Kidney (tissue), 22 donors: ENCODE measurements at places on chromosomes 2 and 18. TPM values are rescaled to one million over a fixed set of nuclear protein-coding genes. Genes with fewer than 3 reads are reported as not detected.

DNA sequence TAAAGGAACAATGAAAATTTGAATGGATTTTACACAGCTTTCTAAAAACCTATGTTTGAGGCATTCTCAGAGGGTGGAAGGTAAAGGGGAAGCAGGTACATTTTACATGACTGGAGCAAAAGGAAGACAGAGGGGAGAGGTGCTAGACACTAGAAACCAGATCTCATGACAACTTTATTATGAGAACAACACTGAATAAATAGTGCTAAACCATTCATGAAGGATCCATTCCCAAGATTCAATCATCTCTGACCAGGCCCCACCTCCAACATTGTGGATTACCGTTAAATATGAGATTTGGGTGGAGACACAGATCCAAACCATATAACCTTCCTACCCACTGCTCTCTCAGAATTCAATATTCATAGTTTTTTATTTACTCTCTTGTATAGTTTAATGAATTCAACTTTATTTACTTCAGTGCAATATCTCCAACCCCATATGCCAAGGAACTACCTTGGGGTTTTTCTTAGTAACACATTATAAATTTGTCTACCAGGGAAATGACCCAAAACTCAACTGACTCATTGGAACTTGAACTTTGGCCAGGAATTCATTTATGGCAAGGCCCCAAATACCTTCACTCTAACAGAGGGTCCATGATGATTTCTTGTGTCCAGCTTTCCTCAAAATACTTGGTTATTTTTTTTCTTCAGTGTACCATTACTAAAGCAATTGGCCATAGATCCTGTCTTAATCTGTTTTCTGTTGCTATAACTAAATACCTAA lies 317.8 kb downstream of the GULP1 start:
- H3K27me3 ChIP-seq = no peaks in the 10 kb centered on the region
- DNase-seq = no peak
- no peaks in the 10 kb centered on the region for H3K36me3 ChIP-seq
- H3K27ac ChIP-seq = no peak overlapping the region
- H3K4me1 ChIP-seq = no peaks in the 10 kb centered on the region

- H3K4me3 ChIP-seq = no peak overlapping the region
- no peaks in the 10 kb centered on the region for H3K4me1 ChIP-seq
- no peak for DNase-seq
- H3K36me3 ChIP-seq = no peaks in the 10 kb centered on the region
These were observed 1652.4 kb upstream of the TMEFF2 start for GRCh38 chr2:193847130-193847529.

DNA sequence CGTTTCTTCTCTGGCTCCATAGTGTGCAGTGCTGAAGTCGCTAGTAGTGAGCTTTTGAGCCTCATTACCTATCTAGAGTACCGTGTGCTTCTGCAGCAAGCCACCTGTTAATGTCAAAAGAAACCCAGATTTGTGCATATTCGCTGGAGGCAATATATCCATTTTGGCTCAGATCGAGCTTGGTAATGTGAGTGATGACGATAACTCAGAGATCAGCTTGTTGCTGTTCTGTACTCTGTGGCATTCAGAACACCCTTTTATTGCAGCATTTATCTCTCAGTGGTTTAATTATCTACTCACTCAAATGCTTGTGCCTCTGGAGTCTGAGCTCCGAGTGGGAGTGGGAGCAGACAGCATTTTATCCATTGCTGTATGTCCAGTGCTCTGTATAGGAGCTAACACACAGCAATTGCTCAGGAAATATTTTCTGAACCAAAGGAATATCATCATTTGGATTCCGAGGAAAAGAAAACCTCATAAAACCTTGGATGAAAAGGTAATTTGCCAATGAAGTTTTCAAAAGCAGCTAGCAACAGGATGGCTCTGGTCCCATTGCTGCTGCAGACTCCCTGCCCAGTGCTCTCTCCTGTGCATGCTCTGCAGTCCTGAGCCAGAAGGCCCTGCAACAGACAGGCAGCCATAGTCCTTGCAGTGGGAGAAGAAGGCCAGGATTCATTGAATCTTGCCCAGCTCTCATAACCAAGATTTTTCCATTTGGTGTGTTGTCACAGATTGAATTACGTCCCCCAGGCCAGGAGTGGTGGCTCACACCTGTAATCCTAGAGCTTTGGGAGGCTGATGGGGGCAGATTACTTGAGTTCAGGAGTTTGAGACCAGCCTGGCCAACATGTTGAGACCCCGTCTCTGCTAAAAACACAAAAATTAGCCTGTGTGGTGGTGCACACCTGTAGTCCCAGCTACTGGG lies 183.8 kb downstream of the MYCN start:
- no peak overlapping the region for H3K27ac ChIP-seq
- H3K4me1 ChIP-seq = no peaks in the 10 kb centered on the region
- H3K36me3 ChIP-seq = no peaks in the 10 kb centered on the region
- H3K27me3 ChIP-seq = no peaks in the 10 kb centered on the region
- no peak for DNase-seq

- peak overlapping the region; percentile 95 for H3K4me3 ChIP-seq
- H3K4me1 ChIP-seq = peaks cover 7% of the 10 kb centered on the region
- H3K27me3 ChIP-seq = no peaks in the 10 kb centered on the region
- H3K36me3 ChIP-seq = no peaks in the 10 kb centered on the region
- no peak for DNase-seq
- H3K27ac ChIP-seq = no peak overlapping the region
These were observed 993 bp downstream of the COX7A2L start for GRCh38 chr2:42359965-42360483.

- no peak overlapping the region for H3K4me3 ChIP-seq
- no peaks in the 10 kb centered on the region for H3K4me1 ChIP-seq
These were observed 310.3 kb upstream of the GYPC start for GRCh38 chr2:126345691-126346090.

- peaks cover 3% of the 10 kb centered on the region for H3K4me1 ChIP-seq
- H3K27me3 ChIP-seq = no peaks in the 10 kb centered on the region
- no peak overlapping the region for H3K4me3 ChIP-seq
- H3K27ac ChIP-seq = no peak overlapping the region
- H3K36me3 ChIP-seq = no peaks in the 10 kb centered on the region
These were observed 262.7 kb upstream of the SPOPL start for GRCh38 chr2:138238908-138239307.

DNA sequence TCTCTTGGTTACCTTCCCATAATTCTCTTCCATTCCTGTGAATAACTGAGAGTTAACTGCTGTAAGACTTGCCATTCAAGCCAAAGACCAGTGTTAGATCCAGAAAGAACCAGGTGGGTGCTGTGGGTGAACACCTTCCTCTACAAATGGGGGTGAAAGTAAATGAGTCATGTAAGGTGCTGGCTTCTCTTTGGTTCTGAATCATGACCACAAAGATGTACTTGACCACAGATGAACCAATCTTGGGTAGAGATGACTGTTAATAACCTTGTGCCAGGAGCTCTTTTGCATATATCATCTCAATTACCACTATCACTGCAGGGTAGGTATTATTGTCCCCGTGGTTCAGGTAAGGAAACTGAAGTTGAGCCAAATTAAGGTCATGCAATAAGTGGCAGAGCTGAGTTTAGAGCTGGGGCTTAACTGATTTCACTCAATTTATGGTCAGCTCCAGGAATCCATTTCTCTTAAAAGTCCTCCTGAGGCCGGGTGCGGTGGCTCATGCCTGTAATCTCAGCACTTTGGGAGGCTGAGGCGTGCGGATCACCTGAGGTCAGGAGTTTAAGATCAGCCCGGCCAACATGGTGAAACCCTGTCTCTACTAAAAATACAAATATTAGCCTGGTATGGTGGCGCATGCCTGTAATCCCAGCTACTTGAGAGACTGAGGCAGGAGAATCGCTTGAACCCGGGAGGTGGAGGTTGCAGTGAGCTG lies 244.9 kb upstream of the CXCR4 start:
- no peak overlapping the region for H3K27ac ChIP-seq
- no peaks in the 10 kb centered on the region for H3K4me1 ChIP-seq
- H3K4me3 ChIP-seq = no peak overlapping the region
- DNase-seq = no peak
- H3K27me3 ChIP-seq = no peaks in the 10 kb centered on the region
- no peaks in the 10 kb centered on the region for H3K36me3 ChIP-seq

GRCh38 chr2:241550616-241551580 lies 7.6 kb upstream of the BOK start:
- H3K27me3 ChIP-seq = no peaks in the 10 kb centered on the region
- no peaks in the 10 kb centered on the region for H3K4me1 ChIP-seq
- H3K27ac ChIP-seq = no peak overlapping the region
- no peak overlapping the region for H3K4me3 ChIP-seq
- no peaks in the 10 kb centered on the region for H3K36me3 ChIP-seq

DNA sequence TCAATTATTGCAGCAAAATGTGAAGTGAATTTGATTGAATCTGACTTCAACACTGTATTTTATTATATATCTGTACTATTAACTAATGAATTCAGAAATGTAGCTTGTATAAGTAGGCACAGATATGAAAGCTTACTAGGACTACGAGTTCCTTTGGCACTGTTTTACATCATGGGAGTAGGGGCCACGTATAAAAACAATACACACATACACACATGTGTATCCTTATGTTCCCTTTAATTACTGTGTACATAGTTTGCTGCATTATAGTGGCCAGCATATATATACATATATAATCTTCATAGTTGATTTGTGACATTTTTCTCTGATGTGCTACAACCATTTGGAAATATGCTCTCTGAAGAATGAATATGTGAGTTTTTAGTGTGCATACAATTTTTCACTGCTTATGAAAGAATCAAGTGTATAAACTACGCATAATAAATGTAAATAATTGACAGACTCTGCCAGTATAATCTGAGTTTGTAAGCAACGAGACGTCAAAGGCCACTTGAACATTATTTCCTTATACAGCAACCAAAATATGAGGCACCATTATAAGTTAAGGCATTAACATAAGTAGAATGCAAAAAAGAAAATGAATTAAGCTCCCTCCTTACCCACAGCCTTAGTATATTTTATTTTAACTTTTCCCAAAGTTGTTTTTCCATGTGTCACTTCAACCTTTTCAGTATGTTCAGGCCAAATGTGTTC lies 98.1 kb upstream of the GALNT5 start:
- H3K36me3 ChIP-seq = no peaks in the 10 kb centered on the region
- H3K27ac ChIP-seq = no peak overlapping the region
- H3K4me1 ChIP-seq = no peaks in the 10 kb centered on the region
- H3K4me3 ChIP-seq = no peak overlapping the region

DNA sequence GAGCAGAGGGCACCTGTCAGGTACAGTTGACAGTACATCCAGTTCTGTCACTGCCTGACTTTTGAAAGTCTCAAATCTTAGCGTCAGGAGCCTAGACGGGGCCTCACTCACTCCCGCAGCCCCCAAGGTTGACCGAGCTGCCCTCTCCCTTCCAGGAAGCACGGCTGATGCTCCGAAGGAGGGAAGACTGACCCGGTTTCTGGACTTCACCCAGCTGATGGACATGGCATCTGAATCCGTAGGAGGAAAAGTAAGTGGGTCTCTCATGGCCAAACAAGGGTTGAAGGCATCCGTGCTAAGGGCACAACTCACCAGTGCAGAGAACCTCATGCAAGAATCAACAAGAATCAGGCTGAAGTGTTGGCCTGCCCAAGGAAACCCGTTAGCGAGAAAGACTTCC lies 12.9 kb downstream of the ALLC start:
- no peaks in the 10 kb centered on the region for H3K36me3 ChIP-seq
- DNase-seq = no peak
- no peaks in the 10 kb centered on the region for H3K4me1 ChIP-seq
- no peak overlapping the region for H3K4me3 ChIP-seq
- H3K27ac ChIP-seq = no peak overlapping the region

DNA sequence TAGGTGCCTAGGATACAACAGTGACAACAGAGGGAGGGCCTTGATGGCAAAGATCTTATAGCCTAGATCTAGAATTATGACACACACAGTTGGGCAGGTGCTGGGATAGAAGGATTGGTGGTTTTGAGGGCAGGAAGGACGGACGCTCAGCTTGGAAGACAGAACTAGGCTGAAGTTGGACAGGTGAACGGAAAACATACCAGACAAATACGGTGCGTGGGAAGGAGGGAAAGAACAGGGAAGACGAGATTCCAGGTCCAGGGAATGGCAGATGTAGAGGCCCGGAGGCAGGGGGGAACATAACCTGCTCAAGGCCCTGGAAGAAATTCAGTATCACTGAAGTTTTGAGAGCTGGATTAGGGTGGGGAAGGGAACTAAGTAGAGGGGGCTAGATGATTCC lies 40.8 kb downstream of the CRACDL start:
- H3K27me3 ChIP-seq = no peaks in the 10 kb centered on the region
- H3K4me3 ChIP-seq = no peak overlapping the region
- H3K36me3 ChIP-seq = no peaks in the 10 kb centered on the region
- H3K27ac ChIP-seq = no peak overlapping the region
- no peak for DNase-seq

GRCh38 chr2:158692372-158693103 lies 102.6 kb upstream of the DAPL1 start:
- no peak overlapping the region for H3K27ac ChIP-seq
- no peak overlapping the region for H3K4me3 ChIP-seq
- DNase-seq = no peak
- H3K4me1 ChIP-seq = no peaks in the 10 kb centered on the region
- H3K36me3 ChIP-seq = no peaks in the 10 kb centered on the region

DNA sequence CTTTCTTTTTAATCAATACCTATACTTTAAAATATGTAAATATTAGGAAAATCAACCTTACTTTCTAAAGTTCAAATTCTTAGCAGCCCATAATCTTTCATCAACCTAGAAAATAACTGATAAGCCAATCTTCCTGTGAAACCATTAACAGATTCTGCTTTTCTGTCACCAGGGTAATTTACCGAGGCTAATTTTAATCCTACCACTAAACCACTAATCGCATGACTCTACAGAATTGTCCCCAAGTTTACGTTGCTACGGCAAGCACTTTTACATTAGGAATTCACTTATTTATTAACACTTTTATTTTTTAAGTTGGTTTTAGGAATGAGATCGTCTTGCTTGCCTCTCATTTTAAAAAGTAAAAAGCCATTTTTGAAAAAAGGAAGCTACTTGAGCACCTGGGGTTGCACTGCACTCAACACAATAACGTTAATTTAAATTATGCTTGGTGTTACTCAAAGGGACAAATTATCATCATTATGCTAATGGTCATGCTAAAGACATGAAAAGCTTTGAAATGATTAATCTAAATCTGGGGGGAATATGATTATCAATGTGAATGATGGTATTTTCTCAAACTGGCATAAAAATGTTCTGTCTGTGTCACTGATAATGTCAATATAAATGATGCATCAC lies 10.2 kb downstream of the ZNF516 start:
- H3K27ac ChIP-seq = no peak overlapping the region
- H3K4me1 ChIP-seq = peaks cover 3% of the 10 kb centered on the region
- H3K4me3 ChIP-seq = no peak overlapping the region
- H3K36me3 ChIP-seq = no peaks in the 10 kb centered on the region
- H3K27me3 ChIP-seq = no peaks in the 10 kb centered on the region
- no peak for DNase-seq

The MAP2 gene
- 3.6 TPM for polyA plus RNA-seq

The ACAA2 gene
- polyA plus RNA-seq = 566 TPM

The CCDC178 gene
- polyA plus RNA-seq = 4.6 TPM

The GRHL1 gene
- 2.3 TPM for polyA plus RNA-seq

The NTSR2 gene
- not detected for polyA plus RNA-seq

The C2orf78 gene
- not detected for polyA plus RNA-seq

The CDH7 gene
- polyA plus RNA-seq = not detected

The KCNS3 gene
- 4.4 TPM for polyA plus RNA-seq

The KIF1A gene
- 0.58 TPM for polyA plus RNA-seq

The MLPH gene
- 4.6 TPM for polyA plus RNA-seq
